Left ventricle myocardium inferior (tissue), 1 donor: ENCODE measurements at places on chromosomes 16 and 17. TPM values are rescaled to one million over a fixed set of nuclear protein-coding genes. Genes with fewer than 3 reads are reported as not detected.

GRCh38 chr17:64055183-64056142, 35.0 kb upstream of the ICAM2 start:
- DNase-seq, result no peak

- no peak for DNase-seq
These were observed 208.2 kb downstream of the FTO start for GRCh38 chr16:53912155-53912554.

DNA sequence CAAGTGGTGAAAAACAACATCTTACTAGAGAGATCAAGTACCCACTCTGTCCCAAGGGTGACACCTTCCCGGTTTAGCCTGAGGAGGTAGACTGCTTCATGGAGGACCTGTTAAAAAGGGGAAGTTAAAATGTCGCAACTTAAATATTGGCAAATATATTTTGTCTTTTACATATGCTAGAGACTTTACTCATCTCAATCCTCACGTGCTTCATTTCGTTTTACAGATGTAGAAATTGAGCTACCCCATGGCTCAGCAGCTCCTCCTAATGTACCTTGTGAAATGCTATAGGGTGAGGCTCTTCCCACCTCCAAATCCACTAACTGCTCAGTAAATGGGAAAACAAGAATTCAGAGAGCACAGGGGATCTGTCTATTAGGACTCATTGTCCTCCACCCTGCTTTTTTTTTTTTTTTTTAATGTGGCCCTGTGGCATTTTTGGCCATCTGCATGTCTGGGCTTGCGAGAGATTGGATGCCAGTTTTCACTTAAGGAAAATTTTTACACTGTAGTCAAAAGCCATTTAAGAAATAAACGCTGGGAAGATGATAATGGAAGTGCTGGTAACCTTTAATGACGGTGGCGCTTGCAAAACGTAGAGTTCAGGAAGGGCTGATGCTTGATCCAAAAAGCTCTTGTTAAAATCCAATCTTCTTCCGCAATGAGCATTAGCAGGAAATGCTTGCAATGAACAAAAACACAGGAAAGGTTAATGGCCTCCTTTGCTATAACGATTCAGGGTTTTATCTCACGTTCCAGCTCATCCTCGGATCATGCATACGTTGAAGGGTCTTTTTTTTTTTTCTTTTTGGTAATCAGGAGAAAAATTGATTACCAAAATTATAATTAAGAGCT, 39.8 kb downstream of the HSBP1 start:
- DNase-seq, result no peak

DNA sequence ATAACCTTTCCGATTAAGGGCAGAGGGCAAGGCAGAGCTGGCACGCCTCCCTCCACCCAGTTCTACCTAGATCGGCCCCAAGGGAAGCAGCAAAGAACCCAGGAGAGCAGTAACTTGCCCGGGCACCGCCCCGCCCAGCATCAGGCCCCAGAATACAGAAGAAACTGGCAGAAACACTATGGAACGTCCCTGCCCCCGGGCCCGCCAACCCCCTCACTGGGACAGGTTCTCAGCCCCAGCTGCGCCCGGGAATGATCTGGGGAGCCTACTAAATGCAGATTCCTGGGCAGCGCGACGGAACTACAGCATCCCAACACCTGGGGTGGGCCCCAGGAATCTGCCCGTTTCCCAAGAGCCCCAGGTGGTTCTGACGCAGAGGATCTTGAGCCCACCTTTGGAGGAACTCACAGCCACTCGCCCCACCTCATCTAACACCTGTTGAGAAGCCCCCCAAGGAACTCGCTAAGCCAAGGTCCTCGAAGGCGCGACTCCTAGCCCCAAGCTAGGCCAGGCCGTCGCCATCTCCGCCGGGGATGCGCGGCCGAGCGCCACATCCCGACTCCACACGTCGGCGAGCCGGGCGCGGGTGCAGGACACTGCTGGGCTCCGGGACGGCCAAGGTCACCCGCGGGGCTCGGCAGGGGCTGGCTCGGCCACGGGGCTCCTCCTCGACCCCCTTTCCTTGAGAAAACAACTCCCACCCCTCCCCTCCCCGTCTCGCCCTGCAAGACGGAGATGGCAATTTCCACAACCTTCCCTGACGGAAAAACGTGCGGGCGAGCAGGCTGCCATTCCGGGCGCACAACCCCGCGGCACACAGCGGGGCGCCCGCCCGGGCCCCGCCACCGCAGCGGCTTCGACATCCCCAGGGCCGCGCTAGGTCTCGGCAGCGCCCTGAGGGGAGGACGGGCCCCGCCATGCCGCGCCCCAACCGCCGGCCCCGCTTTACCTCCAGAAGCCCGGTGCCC, 913 bp downstream of the CDIP1 start:
- DNase-seq, result peak; percentile 28

The TBKBP1 gene
- total RNA-seq, result 14.8 TPM
